Hypothalamus (tissue), 51 donors: ENCODE measurements at places on chromosomes 5 and 9.

- DNase-seq: no peak
Observed at GRCh38 chr9:130927338-130927737, 11.7 kb downstream of the FIBCD1 start.

DNA sequence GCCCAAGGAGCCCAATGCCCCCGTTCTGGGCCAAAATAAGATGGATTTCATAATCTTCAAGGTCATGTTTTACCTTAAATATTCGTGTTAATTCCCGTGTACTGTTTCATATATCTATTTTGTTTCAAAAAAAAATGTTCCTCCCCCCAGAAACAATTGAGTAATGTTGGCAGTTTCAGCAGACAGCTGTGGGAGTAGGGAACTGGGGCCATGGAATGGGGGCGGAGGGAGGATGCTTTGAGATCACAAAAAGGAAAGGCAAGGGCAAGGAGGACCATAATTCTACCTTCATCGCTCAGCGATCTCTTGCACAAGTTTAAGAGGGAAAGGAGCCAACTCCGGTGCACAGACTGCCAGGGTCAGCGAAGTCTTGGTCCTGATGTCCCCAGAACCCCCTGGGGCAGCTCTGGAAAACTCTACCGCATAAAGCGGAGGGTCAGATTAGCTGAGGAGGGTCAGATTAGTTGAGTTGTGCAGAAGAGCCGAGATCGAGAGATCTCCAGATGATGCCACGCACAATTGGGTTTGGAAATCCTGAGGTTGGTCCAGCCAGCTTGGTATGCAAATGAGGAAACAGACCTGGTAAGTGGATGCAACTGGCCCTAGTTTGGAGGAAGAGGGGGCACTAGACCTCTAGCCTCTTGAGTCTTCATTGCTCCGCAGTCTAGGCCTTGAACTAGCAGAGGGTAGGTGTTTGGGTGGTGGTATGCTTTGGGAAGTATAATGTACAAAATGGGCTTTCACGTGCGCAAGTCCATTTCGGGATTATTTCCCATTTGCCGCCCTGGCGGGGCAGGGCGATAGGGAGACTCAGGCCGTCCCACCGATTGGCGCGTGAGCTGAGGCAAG, 24.0 kb downstream of the CDKN2A start:
- no peak for DNase-seq

- DNase-seq: no peak
Observed at GRCh38 chr9:33437205-33437604, 10.2 kb downstream of the AQP3 start.

DNA sequence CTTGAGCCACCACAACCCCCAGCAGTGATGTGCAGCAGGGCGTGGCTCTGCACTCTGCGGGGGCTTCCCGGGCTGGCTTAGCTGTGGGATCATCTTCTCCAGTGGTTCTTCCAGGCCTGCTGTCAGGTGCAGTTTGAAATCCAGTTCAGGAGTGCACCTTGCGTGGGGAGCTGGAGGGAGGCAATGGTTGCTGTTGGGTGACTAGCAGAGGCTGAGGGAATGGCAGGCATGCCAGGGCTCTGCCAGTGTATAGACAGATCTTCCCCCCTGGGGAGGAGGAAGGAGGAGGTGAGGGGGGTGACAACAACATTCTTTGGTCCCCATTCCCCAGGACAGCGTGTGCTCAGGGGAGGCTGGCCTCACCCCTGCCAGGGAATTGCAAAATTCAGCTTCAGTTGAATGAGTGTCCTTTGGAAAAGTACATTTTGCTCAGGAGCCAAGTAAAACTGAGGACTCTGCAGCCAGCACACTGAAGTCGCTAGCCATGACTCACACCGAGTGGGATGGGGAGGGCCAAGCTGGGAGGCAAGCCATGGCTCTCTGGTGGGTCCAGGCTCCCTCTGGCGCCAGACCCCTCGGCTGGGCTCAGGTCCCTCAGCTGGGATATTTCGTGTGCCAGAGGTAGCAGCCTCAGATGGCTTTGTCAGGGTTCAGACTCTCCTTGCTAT, 35.0 kb downstream of the ERGIC1 start:
- DNase-seq: no peak

DNA sequence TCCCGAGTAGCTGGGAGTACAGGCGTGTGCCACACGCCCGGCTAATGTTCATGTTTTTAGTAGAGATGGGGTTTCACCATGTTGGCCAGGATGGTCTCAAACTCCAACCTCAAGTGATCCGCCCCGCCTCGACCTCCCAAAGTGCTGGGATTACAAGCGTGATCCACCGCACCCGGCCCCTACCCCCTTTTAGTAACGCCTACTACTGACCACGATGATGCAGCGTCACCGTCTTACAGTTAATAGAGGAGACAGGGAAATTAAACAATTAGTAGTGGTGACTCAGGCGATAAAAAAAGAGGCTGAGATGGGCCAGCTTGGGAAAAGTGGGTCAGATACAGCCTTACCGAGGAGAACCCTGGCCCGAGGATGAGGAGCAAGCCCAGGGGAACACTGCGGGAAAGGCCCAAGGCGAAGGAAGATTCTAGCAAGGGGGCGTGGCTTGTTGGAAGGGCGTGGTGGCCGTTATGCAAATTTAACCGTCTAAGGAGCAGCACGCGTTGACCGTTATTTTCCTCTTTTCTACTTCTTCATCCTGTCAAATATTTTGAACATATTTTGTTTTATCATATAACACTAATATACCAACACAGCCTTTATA, 1.6 kb upstream of the SETX start:
- no peak for DNase-seq

- no peak for DNase-seq
Observed at GRCh38 chr9:38032266-38033110, 36.5 kb downstream of the SHB start.

DNA sequence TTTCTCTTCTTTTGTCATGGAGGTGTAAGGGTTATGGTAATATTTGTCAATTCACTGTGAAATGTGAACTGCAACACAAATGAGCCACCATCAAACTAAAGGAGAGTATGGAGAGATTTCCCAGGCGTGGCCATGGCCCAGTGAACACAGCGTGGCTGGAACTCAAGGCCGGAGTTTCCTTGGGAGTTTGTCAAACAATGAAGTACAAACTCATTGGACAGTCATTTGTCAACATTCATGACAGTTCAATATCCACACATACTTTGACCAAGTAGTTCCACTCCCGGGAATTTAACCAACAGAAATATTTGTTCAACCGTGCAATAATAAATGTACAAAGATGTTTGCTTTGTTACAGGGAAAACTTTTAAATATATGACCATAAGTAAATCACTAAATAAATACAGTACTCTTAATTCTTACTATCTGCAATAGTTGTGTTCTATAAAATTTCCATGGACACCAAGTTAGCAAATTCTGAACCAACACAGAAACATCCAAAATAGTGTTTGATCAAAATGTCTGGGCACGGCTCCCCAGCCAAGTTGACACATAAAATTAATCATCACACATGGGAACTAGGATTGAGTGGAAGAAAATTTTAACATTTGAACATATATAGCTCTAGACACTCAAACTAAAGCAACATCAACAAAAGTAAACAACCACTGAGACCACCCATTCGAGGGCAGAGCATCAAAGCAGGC, 87.1 kb downstream of the DIRAS2 start:
- DNase-seq: no peak

- DNase-seq: no peak
Observed at GRCh38 chr9:14935106-14935751, 25.0 kb upstream of the FREM1 start.

DNA sequence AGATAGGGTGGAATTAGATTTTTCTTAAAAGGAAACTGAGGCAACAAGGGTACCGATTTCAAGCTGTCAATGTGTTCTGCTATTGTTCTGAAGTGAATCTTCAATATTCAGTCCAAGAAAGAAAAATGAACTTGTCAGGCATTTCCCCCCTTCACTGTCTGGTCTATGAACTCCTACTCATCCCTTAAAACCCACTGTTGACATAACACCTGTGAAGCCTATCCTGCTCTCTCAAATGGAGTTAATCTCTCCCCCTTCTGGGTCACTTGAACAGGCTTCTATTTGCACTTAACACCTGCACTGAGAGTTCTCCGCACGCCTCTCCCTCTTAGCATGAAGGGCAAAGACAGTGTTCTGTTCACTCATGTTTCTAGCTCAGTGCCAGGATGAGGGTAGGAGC, 144.3 kb downstream of the CRB2 start:
- DNase-seq: no peak

GRCh38 chr5:181281077-181281983, 20.4 kb upstream of the TRIM52 start:
- DNase-seq: no peak

GRCh38 chr9:92170848-92171247, 55.6 kb upstream of the SPTLC1 start:
- no peak for DNase-seq

DNA sequence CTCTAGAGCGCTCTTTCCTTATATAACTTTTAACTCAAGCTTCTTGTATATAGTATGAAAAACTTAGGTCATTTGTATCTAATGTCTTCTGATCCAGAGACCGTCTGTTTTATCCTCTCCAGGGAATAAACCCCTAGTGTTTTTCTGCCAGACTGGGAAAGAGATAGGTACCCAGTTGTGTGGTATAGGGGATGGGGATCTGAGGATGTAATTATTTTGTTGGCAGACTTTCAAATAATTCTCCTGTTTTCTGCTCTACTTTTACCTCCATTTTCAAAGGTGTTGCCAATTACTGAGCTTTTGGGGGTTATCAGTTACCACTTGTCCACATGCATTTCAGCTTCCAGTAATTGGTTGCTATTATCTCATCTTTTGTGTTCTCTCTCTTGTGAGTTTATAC, 17.9 kb downstream of the CCDC171 start:
- DNase-seq: no peak

GRCh38 chr9:88996921-88997235, 5.6 kb downstream of the S1PR3 start:
- DNase-seq: no peak

GRCh38 chr9:130665431-130666392, 1.3 kb downstream of the PRDM12 start:
- DNase-seq: no peak

DNA sequence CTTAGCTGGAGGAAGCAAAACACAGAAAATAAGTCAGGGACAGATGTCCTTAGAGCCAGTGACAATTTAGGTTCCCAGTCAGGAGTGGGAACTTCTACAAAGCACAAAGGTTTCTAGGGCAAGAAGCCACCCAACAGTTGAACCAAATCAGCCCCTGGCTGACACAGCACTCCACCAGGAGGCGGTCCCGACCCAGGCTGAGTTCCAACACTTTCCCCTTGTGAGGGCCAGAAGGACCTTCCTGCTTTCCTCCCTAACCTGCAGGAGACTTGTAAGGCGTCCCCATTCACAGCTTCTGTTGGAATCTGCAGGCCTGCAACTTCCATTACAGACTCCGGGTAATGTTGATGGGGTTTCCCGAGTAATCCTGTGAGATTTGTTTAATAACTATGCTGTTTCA, 416.4 kb upstream of the IRX1 start:
- DNase-seq: no peak

- DNase-seq: no peak
Observed at GRCh38 chr5:138488481-138488945, 23.2 kb downstream of the EGR1 start.

DNA sequence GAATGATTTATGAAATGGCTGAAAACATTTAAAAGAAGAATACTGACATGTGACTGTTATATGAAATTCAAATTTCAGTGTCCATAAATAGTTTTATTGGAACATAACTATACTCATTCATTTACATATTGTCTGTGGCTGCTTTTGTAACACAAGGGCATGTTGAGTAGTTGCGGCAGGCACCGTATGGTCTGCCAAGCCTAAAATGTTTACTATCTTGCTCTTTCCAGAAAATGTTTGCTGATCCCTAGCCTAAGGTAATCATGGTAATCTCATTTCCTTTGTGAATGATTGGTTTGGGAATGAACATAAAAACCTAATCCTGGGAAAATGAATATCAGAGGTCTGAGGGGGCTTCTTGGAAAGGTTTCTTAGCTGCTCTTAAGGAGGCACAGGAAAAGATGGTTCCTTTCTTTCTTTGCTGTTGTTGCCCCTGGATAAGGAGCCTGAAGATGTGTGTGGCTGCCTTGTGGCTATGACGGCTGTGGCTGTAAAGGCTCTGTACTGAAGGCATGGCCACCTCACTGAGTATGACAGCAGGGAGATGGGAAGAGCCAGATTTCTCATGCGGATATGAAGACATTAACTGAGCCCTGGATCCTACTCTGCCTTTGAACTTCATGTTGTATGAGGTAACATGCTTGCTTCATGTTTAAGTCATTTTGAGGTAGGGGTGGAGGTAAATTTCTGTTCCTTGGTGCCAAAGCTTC, 419.4 kb upstream of the CLINT1 start:
- DNase-seq: no peak

DNA sequence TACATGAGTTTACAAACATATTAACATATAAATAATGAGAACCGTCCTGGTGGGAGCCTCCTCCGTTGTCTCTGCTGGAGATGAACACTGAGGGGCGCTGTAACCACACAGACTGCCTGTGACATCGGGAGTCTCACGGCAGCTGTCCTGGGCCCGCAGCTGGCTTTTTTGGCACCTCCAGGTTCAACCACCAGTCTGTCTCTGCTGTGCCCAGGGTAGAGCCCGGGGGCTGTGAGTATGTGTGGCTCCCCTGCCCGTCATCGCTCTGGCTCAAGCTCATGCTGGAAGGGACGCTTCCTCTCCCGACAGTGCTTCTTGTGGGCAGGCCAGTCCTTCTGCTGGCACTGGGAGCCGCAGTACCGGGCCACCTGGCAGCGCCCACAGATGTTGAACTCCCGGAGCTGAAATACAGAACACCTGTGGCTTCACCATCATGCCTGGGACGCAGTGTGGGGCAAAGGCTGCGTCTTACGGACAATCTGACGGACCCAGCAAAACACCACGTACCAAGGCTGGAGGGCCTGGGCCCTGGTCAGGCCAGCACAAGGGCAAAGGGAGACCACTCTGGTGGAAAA, 3.6 kb upstream of the DPH7 start:
- no peak for DNase-seq

GRCh38 chr9:93479726-93480125, 26.3 kb upstream of the FAM120AOS start:
- no peak for DNase-seq

GRCh38 chr9:134258332-134258731, 67.9 kb upstream of the RXRA start:
- no peak for DNase-seq

- peak; percentile 45 for DNase-seq
Observed at GRCh38 chr5:141040093-141040770, 10.9 kb upstream of the PCDHB1 start.

GRCh38 chr5:133511653-133512235, 100.6 kb downstream of the FSTL4 start:
- no peak for DNase-seq

DNA sequence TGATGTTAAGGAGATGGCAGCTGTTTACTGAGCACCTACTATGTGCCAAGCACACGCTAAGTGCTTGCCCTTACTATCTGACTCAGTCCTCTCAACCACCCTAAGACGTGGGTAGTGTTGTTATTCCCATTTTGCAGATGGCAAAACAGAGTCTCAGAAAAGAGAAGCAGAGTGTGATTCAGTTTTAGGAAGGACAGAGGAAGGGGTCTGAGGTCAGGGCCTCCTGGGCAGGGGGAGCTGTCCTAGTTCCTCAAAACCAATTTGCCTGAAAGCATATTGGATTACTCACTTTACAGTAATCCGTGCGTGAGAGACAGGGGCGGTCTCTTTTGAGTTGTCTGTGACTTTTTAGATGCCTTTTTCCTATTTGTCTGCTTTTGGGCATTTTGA, 23.2 kb downstream of the DNM1 start:
- no peak for DNase-seq

GRCh38 chr9:132795511-132796303, 82.4 kb downstream of the AK8 start:
- no peak for DNase-seq
